GM06990 (cell line): ENCODE measurements at places on chromosomes 2 and 18.

- DNase-seq = no peak
Observed at GRCh38 chr2:95024960-95025405, 525 bp upstream of the MAL start.

GRCh38 chr2:196284144-196284844 is 112.9 kb upstream of the STK17B start:
- no peak for DNase-seq

GRCh38 chr2:190626641-190627210 is 22.2 kb upstream of the NAB1 start:
- no peak for DNase-seq

DNA sequence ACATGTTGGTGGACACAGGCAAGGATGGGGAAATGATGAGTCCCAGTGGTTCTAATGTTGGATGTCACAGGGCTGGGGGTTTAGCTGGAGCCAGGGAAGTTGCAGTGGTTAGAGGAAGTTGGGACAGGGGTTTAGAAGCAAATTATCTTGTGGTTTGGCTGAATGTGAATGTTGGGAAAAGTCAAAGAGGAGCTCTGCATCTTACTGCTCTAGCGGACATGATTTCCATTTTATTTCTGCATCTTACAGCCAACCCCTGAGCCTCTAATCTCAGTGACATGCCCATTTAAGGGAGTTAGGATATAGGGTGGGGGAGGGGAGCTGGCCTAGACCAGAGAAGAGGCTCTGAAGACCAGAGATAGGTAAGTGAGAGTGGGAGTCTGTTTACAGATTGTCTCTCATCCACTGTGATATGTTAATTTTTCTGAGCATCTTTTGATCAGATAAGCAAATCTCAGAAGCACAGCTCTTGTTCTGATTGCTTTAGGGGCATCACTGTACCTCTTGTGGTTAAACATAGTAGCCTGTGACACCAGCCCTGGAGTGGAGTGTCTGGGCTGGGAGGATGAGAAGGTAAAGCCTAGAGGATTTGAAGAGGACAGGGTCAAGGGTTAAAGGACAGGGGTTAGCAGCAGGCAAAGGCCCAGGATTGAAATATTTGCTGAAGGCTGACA is 43.6 kb downstream of the SETBP1 start:
- DNase-seq = no peak

GRCh38 chr18:59385191-59385590 is 26.1 kb upstream of the LMAN1 start:
- DNase-seq = no peak

DNA sequence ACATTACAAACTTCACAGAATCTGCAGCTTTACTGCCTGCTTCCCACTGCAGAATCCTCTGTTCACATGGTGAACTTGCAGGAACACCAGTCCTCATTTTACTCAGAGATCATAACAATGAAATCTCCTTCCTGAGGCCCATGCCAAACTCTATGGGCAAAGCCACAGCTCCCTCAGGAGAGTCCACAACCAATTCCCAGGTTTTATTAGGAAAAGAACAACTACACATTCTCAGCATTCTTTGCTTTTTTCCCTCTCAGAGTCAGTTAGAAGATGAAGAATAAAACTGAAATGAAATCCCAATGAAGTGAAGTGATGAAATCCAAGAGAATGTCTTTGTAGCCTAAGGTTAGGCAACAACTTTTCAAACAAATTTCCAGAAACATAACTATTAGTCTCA is 233.7 kb downstream of the DSEL start:
- no peak for DNase-seq

GRCh38 chr18:79580498-79581171 is 99.0 kb upstream of the CTDP1 start:
- no peak for DNase-seq

GRCh38 chr2:190809876-190810525 is 70.6 kb upstream of the GLS start:
- no peak for DNase-seq

GRCh38 chr18:61572871-61573270 is 239.6 kb downstream of the CDH20 start:
- no peak for DNase-seq

DNA sequence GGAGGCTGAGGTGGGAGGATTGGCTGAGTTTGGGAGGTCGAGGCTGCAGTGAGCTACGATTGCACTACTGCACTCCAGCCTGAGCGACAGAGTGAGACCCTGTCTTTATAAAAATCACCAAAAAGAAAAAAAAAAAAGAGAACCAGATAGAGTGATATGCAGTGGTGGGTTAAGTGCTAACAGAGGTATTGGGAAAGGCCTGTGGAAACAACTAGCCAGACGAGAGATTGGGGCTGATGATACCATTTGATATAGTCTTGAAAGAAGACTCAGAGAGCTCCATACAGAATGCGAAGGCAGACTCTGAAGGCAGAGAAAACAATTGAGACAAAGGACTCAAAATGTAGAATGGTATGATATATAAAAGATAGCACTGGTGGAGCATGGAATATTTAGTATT is 134.1 kb downstream of the CDC42EP3 start:
- DNase-seq = no peak

GRCh38 chr18:43932140-43932539 is 654.9 kb upstream of the SYT4 start:
- DNase-seq = no peak

- DNase-seq = no peak
Observed at GRCh38 chr2:193695367-193695766, 1500.6 kb upstream of the TMEFF2 start.

DNA sequence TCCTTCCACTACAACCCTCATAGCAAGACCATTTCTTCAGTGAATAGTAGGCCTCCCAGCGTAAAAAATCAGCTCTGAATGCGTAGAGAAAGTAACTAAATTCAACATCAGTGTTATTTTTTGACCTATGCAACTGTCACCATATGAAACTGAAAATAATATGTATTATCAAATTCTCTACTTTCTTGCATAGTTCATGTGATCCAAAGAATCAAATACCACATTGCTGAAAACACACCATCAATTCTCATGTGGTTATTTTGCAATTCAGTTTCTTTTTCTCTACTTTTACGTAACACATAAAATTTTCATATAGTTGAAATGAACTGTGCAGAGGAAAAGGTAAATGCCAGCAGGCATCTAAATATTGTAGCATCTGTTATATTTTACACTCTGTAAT is 208.5 kb upstream of the SPOPL start:
- DNase-seq = no peak
